BE2C (cell line): ENCODE measurements at places on chromosomes 6 and 20.

- DNase-seq, result no peak
These were observed 333.5 kb upstream of the IRAK1BP1 start for GRCh38 chr6:78533876-78534275.

DNA sequence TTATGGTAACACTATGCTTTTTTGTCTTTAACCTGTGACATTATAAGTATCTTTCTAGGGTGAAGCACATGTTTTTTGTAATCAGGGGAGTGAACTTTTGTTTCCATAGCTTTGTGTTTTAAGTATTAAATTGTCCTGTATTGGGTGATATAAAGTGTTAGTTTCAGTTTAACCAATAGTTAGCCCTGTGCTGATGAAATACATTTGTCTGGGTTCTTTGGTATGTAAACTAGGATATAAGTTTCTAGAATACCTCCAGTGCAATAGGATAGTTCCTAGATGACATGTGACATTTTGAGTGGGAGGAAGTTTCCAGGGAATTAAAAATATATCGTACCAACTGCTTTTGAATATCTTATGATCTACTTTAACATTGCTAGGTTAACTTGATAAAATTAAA lies 611.0 kb upstream of the MARCKS start:
- no peak for DNase-seq

DNA sequence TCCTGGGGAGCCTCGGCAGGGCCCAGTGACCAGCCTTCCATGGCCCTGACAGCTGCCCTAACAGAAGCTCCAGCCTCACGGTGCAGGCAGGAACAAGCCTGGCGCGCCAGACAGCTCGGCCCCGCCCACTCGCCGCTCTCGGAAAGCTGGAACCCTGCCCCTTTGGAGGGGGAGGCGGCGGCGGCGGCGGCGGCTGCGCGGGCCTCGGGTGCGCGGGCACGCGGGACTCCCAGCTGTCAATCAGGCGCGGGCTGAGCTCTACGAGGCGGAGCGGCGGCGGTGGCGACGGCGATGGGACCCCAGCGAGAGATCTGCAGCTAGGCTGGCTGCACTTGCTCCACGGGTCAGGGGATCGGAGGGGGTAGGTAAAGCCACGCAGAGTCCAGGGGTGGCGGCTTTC lies at the start of gene NRSN1:
Gene NRSN1, plus strand, starts transcription at position 236 of the 400 bp plus-strand sequence. CDS start 8,113 bp downstream, outside the sequence.
- DNase-seq, result peak; percentile 93

- no peak for DNase-seq
These were observed 11.3 kb downstream of the ZHX3 start for GRCh38 chr20:41306061-41306727.

DNA sequence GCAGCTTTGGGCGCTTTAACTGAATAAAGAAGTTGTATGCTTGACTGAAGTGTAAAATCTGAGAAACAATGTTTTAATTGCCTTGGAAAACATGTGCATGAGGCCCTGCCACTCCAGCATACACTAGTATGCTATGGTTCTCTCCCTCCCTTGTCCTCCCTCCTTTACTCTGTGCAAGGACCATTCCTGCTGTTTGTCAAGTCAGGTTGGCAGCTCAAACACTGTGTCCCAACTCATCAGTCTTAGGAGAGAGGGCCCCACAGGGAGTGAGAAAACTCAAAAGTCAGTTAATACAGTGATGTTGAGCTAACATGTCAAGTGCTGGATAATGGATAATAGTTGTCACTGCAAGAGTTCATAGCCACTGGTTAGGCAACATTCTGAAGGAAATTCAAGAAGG lies 543.6 kb downstream of the GRIK2 start:
- DNase-seq, result no peak

GRCh38 chr6:44128020-44128917 lies 915 bp downstream of the TMEM63B start:
- peak; percentile 64 for DNase-seq

- no peak for DNase-seq
These were observed 17.6 kb downstream of the ZNFX1 start for GRCh38 chr20:49260218-49260617.
